Caco-2 (cell line): ENCODE measurements at places on chromosomes 7 and 10.

GRCh38 chr7:120407010-120407409 is 134.0 kb downstream of the KCND2 start:
- H3K36me3 ChIP-seq: no peaks in the 10 kb centered on the region
- no peaks in the 10 kb centered on the region for H3K4me1 ChIP-seq
- no peak for DNase-seq
- H3K27ac ChIP-seq: no peak overlapping the region
- H3K4me3 ChIP-seq: no peak overlapping the region
- H3K27me3 ChIP-seq: no peaks in the 10 kb centered on the region

GRCh38 chr7:103795787-103796186 is 193.7 kb downstream of the RELN start:
- no peaks in the 10 kb centered on the region for H3K27me3 ChIP-seq
- no peaks in the 10 kb centered on the region for H3K4me1 ChIP-seq
- DNase-seq: no peak
- no peak overlapping the region for H3K4me3 ChIP-seq

DNA sequence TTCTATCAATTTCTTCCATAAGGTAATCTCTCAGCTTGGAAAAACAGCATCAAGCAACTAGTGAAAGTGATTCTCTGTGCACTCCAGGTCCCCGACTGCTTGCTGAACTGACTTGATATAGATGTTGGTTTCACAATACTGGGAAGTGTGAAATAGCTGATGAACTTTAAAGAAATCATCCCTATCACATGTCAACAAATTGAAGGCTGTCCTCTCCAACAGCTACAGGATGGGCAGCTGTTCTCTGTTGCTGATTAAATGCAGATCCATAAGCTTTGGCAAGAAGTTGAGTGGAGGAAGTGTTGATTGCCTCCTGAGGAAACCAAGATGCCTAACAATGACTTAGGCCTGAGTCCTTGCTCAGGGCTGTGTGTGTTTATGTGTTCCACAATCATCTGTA is 130.4 kb upstream of the GDF10 start:
- no peak overlapping the region for H3K27ac ChIP-seq
- no peak for DNase-seq
- no peak overlapping the region for H3K4me3 ChIP-seq
- no peaks in the 10 kb centered on the region for H3K4me1 ChIP-seq
- no peaks in the 10 kb centered on the region for H3K36me3 ChIP-seq
- H3K27me3 ChIP-seq: 0 out of 2 replicates have a peak, but pooled peaks cover 2% of the 10 kb centered on the region

DNA sequence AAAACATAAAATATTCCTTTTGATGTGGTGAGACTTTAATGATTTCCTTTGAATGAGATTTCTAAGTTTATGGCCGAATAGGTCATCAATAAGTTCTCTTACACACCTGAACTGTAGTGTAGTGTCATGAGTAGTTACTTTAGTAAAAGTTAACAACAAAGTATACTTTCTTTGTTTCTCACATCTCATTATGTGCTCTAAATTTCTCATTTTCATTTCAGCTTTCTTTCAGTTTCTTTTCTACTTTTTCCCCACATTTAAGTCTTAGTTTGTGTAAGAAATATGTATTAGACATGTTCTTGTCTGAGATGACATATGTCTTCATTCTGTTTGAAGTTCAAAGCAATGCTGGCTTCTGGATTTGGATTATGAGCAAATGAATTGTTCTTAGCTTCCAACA is 348.1 kb downstream of the ANKRD7 start:
- H3K27ac ChIP-seq: no peak overlapping the region
- H3K4me3 ChIP-seq: no peak overlapping the region
- H3K36me3 ChIP-seq: no peaks in the 10 kb centered on the region
- no peaks in the 10 kb centered on the region for H3K27me3 ChIP-seq

DNA sequence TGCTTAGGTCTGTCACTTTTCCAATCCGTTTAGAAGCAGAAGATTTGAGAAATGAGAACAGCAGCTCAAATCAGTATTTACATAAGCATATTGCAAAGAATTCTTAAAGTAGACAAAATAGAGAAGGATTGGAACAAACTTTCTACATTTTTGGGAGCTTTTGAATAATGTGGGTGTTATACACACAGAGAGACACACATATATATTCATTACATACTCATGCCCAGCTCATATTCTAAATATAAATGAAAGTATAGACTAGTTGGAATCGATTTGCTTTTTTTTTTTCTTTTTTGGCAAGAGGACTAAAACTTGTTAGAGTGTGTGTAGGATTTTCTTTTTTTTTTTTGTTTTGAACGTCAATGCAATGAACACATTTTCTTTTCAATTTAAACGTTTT is 538.9 kb downstream of the AUTS2 start:
- H3K4me3 ChIP-seq: no peak overlapping the region
- no peaks in the 10 kb centered on the region for H3K27me3 ChIP-seq
- DNase-seq: no peak
- no peak overlapping the region for H3K27ac ChIP-seq
- no peaks in the 10 kb centered on the region for H3K4me1 ChIP-seq

- H3K27me3 ChIP-seq: 0 out of 2 replicates have a peak, but pooled peaks cover 2% of the 10 kb centered on the region
- H3K4me3 ChIP-seq: no peak overlapping the region
- no peak overlapping the region for H3K27ac ChIP-seq
- no peaks in the 10 kb centered on the region for H3K4me1 ChIP-seq
- DNase-seq: no peak
Measured at GRCh38 chr10:20596065-20596755, 300.9 kb downstream of the NEBL start.

GRCh38 chr7:139034336-139034735 is 1.5 kb downstream of the ZC3HAV1L start:
- peaks cover 6% of the 10 kb centered on the region for H3K4me1 ChIP-seq
- no peaks in the 10 kb centered on the region; the same call in 1 of the 2 replicates for H3K36me3 ChIP-seq
- no peak for DNase-seq
- H3K4me3 ChIP-seq: peak overlapping the region; percentile 97
- H3K27ac ChIP-seq: no peak overlapping the region
- H3K27me3 ChIP-seq: no peaks in the 10 kb centered on the region

- no peak for DNase-seq
- H3K4me3 ChIP-seq: no peak overlapping the region
- H3K36me3 ChIP-seq: peaks cover 1% of the 10 kb centered on the region
- H3K27ac ChIP-seq: no peak overlapping the region
- H3K4me1 ChIP-seq: peaks cover 15% of the 10 kb centered on the region
Measured at GRCh38 chr10:124414076-124414475, 4.6 kb downstream of the OAT start.

DNA sequence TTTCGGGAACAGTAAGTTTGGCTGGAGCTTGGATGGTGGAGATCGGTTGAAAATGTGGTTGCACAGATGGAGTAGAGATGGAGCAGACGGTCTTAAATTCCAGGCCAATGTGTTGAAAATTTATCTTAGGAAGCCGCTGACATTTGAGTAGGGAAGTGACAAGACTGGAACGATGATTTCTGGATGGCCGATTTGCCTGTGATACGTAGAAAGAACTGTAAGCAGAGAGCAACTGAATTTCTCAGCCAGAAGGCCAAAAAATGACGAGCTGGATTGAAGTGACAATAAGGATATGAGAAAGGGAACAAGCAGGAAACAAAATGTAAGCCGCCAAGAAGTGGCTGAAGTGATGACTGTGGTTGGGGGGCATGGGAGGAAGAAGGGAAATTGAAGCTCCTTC is 687 bp upstream of the ARMC3 start:
- no peaks in the 10 kb centered on the region for H3K36me3 ChIP-seq
- no peaks in the 10 kb centered on the region for H3K27me3 ChIP-seq
- no peak for DNase-seq
- H3K4me3 ChIP-seq: peak overlapping the region; percentile 36; the same call in 1 of the 2 replicates

DNA sequence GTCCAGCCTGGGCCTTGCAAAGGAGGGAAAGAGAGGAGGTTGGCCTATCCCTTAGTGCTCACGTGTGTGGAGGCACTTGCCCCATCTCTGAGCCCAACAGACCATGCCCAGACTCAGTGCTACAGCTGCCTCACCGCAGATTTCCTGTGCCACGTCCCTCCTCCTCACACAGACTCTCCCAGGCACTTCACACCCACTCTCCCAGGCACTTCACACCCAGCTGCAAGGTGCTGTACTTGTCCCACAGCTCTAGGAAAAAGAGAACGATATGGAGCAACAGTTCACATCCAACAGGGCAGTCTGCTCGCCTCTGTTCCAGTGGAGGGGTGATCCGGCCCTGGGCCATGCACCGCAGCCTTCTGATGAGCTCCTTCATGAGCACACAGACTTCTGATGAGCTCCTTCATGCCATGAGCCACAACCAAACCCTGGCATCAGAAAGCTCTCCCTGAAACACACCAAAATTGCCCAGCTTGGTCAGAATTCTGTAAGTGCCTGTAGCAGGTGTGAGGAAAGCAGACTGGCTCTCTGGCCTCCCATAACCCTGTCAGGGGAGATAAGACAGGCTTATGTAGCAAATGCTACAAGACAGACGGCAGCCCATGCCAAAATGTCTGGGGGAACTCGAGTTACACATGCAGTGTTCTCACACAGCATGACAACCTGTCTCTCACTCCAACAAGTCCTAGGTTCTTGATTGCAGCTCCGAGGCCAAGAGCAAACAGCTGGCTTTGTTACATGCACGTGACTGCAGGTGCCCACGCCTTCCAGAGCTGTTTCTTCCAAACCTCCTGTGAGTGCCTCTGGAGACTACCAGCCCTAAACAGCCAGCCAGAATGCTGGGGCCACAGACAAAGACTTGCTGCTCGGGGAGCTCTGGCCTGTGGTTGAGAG is 348.5 kb downstream of the GRID1 start:
- DNase-seq: no peak
- H3K27me3 ChIP-seq: no peaks in the 10 kb centered on the region
- H3K36me3 ChIP-seq: no peaks in the 10 kb centered on the region
- no peak overlapping the region for H3K27ac ChIP-seq
- no peak overlapping the region for H3K4me3 ChIP-seq

- no peaks in the 10 kb centered on the region for H3K27me3 ChIP-seq
- no peaks in the 10 kb centered on the region for H3K36me3 ChIP-seq
- H3K4me1 ChIP-seq: no peaks in the 10 kb centered on the region
- H3K4me3 ChIP-seq: no peak overlapping the region
- H3K27ac ChIP-seq: no peak overlapping the region
- no peak for DNase-seq
Measured at GRCh38 chr10:106555599-106555998, 608.9 kb downstream of the SORCS1 start.
